ENCODE measurements at places on chromosomes 3 and 15.
A peak's percentile ranks its signal among the peaks of the same experiment; 100 is the strongest.

DNA sequence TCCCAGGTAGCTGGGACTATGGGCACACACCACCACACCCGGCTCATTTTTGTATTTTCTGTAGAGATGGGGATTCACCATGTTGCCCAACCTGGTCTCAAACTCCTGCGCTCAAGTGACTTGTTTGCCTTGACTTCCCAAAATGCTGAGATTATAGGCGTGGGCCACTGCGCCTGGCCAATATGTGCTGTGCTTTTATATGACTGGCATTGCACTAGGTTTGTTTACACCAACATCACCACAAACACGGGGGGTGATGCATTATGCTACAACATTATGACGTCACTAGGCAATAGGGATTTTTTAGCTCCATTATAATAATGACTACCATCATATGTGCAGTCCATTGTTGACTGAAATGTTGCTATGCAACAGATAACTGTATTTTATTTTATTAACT is 6.9 kb downstream of the APH1B start:
- DNase-seq, result no peak

DNA sequence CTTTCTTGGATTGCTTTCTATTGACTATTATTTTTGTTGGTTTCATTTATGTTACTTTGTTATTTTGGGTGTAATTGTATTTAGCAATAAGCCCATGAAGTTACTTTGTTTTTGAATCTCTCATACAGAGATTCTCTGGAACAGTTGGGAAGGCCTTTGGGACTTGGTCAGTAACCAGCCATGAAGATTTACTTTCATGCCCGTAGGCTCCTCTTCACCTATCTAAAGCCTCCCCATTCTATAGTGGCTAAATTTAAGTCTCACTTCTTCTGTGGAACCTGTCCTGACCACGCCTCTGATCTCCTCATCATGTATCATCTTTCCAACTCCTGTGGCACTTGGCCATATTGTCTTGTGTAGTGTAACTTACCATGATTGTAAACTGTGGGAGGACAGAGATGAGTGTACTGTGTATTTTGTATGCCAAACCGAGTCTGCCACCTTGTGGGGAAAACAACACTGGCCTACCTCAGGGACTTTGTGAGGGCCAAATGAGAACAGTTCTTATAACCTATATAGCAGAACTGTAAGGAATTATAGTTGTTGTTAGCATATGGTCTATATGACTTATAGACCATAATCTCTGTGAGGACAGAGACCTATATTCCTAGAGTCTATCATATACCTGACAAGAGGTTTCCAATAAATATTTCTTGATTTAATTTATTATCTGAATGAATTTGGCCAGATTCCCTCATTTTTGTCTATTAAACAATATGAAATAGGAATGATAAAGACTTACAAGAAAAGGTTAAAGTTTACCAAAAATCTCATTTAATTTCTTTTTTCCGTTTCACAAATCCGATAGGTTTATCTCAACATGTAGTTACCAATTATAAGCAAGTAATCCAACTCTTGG is 75.0 kb downstream of the STARD9 start:
- DNase-seq, result peak; percentile 67

DNA sequence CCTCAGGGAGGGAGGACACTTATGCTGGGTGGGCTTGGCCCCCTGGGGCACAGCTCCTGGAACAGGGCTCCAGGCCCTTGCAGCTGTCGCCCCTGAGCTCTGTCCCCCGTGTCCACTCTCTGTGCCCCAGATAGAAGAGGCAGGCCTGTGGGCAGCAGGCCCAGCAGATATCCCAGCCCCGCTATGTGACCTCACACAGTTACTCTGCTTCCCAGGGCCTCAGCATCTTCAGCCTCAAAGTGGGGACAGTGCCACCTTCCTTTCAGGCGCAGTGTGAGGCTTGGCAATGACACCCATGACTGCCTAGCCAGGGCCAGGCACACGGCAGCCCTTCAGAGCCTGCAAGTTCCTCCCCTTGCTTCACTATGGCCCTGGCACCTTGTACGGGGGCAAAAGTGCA is 98.4 kb downstream of the IQSEC1 start:
- no peak for DNase-seq

DNA sequence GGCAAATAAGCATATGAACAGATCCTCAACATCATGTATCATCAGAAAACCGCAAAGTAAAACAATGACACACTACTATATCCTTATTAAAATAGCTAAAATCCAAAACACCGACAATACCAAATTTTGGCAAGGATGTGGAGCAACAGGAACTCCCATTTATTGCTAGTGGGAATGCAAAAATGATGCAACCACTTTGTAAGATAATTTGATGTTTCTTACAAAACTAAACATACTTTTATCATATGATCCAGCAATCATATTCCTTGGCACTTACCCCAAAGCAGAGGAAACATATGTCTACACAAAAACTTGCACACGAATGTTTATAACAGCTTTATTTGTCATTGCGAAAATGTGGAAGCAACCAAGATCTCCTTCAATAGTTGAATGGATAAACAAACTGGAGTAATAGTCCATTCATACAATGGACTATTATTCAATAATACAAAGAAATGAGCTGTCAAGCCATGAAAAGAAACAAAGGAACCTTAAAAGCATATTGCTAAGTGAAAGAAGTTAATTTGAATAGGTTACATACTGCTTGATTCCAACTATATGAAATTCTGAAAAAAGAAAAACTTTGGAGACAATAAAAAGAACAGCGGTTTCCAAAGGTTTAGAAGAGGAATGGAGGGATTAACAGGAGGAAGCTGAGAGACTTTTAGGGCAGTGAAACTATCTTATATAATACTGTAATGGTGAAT is 172.0 kb downstream of the VPS13C start:
- no peak for DNase-seq

- DNase-seq, result no peak
Measured at GRCh38 chr15:52730594-52730993, 51.4 kb upstream of the ATOSA start.

All from ACHN (cell line).